Stimulated activated CD4-positive, alpha-beta T cell treated with anti-CD3 and anti-CD28 coated beads, Interleukin-1b, Interleukin-23, amount 100 ng/mL, for 4 hours (primary cell): ENCODE measurements at places on chromosomes 13 and 19.

GRCh38 chr19:6239401-6239844 lies 40.4 kb downstream of the MLLT1 start:
- DNase-seq: no peak

DNA sequence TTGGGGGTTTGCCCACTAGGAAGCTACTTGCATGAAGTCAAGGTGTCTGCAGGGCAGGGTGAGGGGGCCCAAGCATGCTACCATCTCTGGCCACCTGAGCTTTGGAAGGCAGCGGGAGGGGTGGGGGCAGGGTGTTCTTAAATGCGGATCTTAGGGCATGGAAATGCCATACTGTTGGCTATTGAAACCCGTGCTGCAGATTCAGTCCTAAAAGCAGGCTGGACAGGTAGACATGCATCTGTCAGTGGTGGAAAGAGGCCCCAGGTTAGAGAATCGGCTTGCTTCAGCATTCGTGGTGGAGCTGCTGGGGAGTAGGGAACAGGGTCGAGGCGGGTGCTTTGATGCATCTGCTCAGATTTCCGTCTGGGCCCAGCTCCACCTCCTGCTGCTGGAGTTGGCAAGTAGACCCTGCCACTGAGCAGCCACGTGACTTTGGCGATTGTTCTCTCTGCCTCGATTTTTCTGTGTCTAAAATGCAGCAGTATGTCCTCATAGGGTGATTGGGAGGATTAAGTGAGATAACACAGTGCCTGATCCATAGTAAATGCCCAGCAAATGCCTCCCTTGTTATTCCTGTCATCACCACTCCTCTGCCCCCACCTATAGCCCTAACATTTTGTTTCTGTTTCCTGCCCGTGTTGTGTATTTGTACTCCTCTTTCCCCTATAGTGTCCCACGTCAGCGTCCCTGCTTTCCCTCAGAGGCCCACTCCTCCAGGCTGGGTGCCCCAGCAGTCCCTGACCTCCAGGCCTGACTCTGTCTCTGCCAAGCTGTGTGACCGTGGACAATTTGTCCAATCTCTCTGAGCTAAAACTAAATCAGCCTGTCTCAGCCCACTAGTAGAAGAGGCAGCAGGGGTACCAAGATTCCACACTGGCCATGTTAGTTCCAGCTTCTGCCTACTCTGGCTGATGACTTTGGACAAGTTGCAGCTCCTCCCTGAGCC lies 5.8 kb downstream of the PPP1R37 start:
- no peak for DNase-seq

DNA sequence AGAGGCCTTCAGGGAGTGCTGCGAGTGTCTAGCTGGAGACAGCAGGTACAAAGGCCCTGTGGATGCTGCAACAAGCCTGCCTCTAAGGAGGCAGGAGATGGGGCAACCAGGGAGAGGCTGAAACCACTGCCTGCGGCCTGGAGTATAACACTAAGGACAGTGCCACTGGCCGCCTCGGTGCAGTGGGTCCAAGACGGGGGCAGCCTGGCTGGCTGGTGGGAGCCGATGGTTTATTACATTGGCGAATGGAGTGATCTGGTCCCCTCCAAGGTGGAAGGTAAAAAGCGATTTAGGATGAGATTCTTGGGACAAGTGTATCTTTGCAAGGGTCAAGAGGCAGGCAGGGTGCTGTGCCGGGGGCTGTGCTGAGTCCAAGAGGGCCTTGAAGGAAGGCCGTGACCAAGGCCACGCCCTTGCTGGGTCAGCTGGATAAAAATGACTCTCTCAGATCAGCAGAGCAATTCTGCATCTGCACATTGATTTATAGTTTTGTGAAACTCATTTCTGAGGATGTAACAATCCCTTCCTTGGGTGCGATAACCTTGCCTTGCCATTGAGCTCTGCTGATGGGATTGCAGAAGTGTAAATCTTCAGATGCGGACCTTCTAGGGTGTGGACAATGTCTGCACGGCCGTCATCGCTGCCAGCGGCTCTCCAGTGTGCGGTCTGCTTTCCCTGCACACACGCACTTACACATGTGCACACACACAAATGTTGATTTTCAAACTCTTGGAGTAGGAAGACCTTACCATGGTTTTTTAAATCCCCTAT lies 6.0 kb downstream of the TMEM255B start:
- DNase-seq: no peak

DNA sequence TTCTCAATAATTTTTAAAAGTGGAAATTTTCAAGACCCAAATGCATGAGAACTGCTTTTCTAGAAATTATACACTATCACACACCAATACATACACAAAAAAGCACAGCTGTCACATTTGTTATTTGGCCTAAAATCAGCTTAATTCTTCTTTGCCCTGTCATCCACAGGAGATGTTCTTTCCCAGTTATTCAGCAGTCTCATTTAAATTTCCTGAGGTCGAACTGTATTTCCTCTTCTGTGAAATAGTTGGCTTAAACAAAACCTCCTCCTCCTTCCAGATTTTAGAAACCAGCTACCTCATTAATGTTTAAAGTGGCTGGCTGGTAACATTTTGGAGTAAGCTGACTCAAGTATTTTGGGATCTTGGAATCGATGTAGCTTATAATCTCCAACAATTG lies 39.1 kb downstream of the SMAD9 start:
- no peak for DNase-seq

DNA sequence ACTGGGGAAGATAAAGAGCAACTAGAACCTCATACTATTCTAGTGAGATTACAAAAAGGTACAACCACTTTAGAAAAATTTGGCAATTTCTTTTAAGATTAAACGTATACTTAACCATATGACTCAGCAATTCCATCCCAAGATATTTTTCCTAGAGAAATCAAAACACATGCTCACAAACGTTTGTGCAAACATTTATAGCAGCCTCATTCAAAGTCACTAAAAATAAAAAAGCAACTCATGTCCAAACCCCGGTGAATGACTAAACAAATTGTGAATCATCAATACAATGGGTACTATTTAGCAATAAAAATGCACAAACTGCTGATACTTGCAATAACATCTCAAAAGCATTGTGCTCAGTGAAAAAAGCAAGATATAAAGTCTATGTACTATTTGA lies 121.5 kb downstream of the FRY start:
- DNase-seq: no peak

- DNase-seq: no peak
Measured at GRCh38 chr19:6062274-6062673, 48.0 kb downstream of the RFX2 start.

DNA sequence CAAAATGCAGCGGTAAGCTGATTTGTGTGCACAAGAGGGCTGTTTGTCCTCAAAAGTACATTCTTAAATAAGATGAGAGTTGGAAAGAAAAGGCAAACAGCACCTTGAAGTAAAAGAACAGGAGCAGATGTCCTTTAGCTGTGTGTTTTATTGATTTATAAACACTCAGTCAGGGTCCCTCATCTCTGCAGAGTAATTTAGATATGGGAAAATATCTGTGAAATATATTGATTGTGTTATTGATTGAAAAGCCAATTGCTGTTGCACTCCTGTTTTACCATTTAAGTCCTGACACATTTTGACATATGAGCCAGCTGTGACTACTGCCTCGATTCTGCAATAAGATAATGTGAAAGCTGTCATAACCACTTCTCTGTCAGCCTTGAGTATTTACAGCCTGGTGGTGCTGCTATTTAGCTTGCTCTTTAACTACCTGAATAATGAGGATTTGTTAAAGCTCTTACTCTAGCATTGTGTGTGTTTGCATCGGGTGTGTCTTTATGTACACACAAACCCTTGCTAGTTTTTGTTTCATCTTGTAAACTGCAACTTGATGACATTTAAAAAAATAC lies 550.1 kb downstream of the DACH1 start:
- no peak for DNase-seq

DNA sequence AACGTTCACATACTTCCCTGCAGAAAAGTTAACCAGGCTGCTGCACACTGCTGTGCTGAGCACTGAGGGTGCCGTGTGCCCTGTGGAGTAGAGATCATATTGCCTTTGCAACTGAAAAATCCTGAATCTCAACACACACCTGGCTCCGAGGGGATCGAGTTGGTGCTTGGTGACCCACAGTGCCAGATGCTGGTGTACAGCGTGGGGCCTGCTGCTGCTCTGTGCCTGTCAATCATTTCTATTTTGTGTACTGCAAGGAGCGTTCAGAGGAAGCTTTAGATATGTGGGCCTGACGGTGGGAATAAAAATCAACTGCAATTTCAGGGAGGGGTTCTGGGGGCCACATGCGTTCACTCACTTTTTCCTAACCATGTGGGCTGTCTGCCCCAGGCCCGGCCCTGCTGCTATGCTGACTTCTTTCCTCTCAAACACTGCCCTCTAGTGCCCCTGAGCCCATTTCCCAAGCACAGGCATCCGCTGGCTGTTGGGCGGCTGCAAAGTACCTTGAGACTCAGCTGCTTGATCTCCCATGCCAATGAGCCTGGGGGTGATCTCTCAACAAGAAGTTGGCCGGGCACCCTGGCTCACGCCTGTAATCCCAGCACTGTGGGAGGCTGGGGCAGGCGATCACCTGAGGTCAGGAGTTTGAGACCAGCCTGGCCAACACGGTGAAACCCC lies 9.7 kb upstream of the LENG8 start:
- no peak for DNase-seq

GRCh38 chr19:47891923-47892666 lies 6.0 kb upstream of the SULT2A1 start:
- DNase-seq: no peak

DNA sequence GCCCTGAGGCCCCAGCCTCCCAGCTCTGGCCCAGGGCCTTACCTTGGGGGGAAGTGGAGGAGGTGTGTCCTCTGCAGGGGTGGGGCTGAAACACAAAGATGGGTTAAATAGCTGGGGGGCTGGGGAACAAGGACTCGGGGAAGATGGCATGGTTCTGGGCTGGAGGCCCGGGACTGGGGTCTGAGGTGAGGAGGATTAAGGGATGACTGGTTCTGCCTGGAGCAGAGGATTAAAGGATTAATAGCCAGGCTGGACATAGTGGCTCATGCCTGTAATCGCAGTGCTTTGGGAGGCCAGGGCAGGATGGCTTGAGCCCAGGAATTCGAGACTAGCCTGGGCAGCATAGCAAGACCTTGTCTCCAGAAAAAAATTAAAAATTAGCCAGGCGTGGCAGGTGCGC lies 11.6 kb downstream of the MAP4K1 start:
- no peak for DNase-seq

DNA sequence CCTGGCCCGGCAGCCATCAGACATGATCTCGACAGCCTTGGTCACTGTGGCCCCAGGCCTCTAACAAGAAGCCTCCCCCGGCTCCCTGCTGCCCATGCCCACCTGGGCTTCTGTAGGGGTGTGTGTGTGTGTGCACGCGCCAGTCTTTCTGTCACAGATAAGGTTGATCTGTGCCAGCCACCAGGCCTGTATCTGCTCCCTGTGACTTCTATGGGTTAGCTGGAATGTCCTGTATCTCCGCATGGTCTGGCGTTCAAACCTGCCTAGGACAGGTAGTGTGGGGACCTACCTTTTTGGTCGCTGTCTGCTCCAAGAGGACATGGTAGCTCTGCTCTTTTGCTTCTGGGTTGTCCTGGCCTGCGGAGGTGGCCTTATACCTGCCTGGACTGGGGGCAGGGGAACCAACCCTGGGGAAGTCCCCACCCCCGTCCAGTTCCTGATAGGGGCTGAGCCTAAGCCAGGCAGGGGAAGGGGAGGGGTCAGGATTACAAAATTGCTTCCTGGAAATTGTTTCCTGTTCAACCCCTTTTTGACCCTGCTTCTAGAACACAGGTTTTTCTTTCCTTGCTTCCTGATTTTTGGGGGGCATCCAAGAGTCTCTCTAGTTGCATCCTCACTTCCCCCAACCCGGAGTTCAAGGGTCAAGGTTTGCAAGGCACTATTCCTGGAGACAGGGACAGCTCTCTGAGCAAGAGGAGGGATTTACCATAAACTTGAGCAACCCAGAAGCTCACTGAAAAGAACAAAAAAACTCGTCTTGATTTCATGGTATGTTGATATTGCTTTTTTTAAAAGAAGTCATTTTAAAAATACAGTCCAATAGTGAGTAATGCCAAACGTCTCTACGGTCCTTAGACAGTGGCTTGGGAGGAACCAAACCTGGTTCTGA lies at the start of gene LRG1:
Gene LRG1 (minus strand): TSS at position 344 of the 889 bp plus-strand sequence. CDS start 23 bp downstream, at position 321.
- DNase-seq: no peak

DNA sequence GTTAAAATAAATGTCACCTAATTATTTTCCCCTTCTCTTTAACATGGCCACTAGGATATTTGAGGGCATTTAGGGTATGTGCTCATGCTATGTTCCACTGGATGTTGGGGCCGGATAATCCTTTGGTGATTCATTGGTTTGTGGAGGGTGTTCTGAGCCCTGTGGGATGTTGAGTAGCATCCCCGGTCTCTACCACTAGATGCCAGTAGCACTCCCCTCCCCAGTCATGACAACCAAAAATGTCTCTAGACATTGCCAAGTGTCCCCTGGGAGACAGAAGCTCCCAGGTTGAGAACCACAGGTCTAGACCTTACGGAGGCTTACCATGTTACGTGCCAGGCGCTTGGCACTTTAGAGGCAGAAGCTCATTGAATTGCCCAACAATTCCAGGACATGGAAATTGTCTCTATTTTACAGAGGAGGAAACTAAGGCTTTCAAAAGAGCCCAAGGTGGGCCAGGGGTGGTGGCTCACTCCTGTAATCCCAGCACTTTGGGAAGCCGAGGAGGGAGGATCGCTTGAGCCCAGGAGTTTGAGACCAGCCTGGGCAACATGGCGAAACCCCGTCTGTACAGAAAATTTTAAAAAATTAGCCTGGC lies 14.1 kb downstream of the SHANK1 start:
- DNase-seq: no peak

- DNase-seq: no peak
Measured at GRCh38 chr19:33484226-33484774, 37.3 kb downstream of the PEPD start.

- DNase-seq: no peak
Measured at GRCh38 chr13:48902368-48902767, 73.3 kb upstream of the FNDC3A start.

- no peak for DNase-seq
Measured at GRCh38 chr19:11299946-11300810, 4.2 kb downstream of the TSPAN16 start.

DNA sequence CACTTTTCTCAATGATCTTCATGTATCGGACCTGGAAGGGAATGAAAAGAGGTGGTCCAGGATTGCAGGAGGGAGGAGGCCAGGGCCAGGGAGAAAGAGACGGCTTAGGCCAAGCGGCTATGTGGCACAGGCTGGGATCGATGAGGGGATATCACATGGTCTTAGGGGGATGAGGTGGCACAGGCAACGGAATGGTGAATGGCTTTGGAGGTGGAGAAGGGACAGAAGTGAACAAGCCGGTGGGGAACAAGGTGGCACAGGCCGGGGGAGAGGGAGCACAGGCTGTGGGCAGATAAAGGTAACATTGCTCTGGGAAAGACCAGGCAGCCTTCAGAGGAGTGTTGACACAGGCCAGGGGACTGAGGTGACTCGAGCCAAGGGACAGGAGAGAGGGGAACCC lies 5.7 kb upstream of the CDKN2D start:
- DNase-seq: no peak

DNA sequence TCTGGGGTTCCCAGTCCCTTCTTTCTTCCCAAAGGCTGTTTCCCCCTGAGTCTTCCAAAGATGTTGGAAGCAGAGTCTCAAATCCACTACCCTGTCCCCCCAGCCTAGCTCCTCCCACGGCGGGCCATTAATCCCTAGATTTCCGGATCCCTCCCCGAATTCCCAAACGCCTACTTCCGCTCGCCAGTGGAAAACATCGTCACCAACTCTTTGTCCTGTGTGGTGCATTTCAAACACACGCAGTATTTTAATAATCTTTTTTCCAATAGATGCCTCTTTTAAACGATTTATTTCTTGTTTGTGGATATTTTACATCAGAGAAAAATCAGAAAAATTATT lies 610 bp downstream of the ZNF791 start:
- DNase-seq: no peak
